NCI-H2029 (cell line): ENCODE measurements at places on chromosomes 12 and 14.

DNA sequence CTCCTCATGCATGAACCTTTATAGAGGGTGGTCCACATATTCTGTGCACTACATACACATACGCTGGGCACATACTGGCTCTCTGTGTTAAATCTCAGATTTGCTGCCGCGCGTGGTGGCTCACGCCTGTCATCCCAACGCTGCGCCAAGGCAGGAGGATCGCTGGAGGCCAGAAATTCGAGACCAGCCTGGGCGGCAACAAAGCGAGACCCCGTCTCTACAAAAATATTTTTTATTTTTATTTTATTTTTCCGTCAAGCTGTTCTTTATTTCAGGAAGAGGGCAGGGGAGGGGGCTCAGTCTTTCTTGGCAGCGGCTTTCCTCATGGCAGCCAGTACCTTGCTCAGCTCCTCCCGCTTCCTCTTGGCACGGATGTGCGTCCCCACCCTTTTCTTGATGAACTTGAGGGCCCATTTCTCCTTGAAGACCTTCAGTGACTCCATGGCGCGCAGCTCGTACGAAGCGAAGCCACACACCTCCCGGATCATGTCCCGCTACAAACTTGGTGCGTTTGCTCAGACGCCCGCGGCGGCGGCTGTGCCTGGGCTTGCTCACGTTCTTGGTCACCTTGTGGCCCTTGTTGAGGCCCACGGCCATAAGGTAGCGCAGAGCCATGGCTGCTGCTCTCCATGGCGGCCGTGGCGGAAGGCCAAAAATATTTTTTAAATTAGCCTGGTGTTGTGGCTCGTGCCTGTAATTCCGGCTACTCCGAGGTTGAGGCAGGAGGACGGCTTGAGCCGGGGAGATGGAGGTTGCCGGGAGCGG is 3.2 kb downstream of the DCAF4 start:
- no peak for DNase-seq

- no peak for DNase-seq
Measured at GRCh38 chr12:22672951-22673350, 48.0 kb downstream of the ETNK1 start.

- DNase-seq, result no peak
Measured at GRCh38 chr12:101653030-101653429, 44.4 kb upstream of the CHPT1 start.

DNA sequence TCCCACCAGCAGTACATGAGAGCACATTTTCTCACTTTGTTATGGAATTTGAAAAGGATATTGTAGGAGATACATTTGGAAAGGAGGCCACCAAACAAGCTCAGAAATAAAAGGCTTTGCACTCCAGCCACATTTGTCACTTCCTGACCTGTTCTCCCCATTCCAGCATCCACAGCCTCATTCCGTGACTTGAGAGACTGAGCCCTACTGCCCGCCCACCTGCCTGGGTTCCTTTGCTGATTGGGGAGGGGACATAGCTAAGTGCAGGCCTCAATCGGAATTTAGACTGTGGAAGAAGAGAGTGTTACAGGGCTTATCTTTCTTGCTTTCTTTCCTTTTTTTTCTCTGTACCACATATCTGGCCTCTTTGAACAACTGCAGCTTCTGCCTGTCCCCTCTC is 735.4 kb upstream of the TMEM132C start:
- DNase-seq, result no peak

DNA sequence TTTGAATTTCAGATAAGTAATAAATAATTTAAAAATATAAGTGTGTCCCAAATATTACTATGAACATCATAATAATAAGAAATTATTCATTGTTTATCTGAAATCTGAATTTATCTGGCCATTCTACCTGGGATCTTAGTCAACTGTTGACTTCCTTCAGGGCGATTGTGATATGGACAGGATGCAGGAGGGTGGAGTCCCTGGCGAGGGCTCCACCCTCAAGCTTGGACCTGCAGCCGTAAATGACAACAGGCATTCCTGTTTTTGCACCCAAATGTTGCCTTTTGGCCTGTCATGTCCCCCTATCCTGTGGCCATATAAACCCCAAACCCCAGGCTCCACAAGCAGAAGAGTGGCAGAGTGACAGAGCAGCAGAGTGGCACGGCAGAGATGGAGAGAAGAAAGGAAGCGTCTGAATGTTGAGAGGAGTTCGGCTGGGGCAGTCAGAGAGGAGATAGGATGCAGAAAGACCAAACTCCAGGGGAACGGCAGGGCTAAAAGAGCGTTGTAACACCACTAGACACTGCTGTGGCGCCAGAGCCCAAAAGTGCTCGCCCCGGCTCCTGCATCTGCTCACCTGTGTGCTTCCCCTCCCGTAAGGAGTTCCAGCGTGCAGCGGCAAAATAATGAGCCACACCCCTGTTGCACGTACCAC is 39.4 kb upstream of the FUT8 start:
- no peak for DNase-seq
